ENCODE measurements at places on chromosomes 5 and 9. TPM values are rescaled to one million over a fixed set of nuclear protein-coding genes. Genes with fewer than 3 reads are reported as not detected.

The HRH2 gene
- 0.33 TPM for total RNA-seq

The SNX2 gene
- total RNA-seq = 172 TPM

The DELE1 gene
- 37.9 TPM for total RNA-seq

The NR4A3 gene
- 7.2 TPM for total RNA-seq

The IL31RA gene
- not detected for total RNA-seq

The C9orf153 gene
- under 0.01 TPM for total RNA-seq

The SLC34A1 gene
- total RNA-seq = 0.15 TPM

The DNAJA1 gene
- 193 TPM for total RNA-seq

The SERINC5 gene
- total RNA-seq = 128 TPM

The ARL15 gene
- 22.0 TPM for total RNA-seq

The SLC6A18 gene
- total RNA-seq = not detected

The CCDC183 gene
- 0.69 TPM for total RNA-seq

The NR2F1 gene
- total RNA-seq = 0.33 TPM

The TEK gene
- under 0.01 TPM for total RNA-seq

The TAF11L4 gene
- total RNA-seq = not detected

The TRIM32 gene
- total RNA-seq = 35.4 TPM

The PCDHGA3 gene
- 2.9 TPM for total RNA-seq

The MEGF10 gene
- not detected for total RNA-seq

The IL6ST gene
- total RNA-seq = 170 TPM

The CD72 gene
- 0.62 TPM for total RNA-seq

The C5orf58 gene
- not detected for total RNA-seq

The CDH18 gene
- total RNA-seq = not detected

The PRDM9 gene
- not detected for total RNA-seq

The SPINK4 gene
- total RNA-seq = not detected

The PCDHGA7 gene
- total RNA-seq = 0.93 TPM

The GGTA1 gene
- not detected for total RNA-seq
